ENCODE measurements at places on chromosomes 1 and 21. TPM values are rescaled to one million over a fixed set of nuclear protein-coding genes. Genes with fewer than 3 reads are reported as not detected.

- DNase-seq: no peak
Observed at GRCh38 chr1:193234530-193234929, 48.1 kb upstream of the B3GALT2 start.

DNA sequence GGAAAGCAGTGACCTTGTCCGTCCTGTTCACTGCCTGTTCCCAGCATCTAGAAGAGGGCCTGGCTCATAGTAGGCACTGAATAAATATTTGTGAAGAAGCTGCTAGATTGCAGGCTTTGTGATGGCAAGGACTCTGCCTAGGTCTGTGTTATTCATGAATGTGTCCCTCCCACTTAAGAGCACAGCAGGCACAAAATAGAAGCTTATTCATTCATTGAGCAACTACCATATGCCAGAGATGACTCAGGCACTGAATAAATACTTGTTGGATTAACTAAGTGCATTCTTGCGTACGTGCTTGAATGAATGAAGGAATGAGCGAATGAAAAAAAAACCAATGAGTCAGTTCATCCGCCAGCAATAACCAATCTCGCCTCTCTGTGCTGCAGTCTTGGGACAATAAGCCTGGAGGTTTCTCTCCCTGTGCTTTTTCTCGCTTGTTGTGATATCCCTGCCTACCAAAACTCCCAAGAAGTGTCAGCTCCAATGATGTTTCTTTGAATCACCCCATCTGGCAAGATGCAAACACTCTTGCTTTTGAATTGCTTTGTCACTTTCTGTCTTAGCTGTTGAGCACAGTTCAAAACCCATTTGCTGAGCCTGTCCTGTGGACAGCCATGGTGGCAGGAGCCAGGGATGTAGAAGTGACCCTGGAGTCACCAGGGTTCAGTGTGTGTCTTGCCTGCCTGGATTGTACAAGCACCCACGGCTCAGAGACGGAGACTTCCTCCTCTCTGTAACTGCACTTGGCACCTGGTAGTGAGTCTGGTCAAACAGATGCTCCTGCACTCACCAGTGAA is 143.9 kb downstream of the KAZN start:
- peak; percentile 98 for DNase-seq

DNA sequence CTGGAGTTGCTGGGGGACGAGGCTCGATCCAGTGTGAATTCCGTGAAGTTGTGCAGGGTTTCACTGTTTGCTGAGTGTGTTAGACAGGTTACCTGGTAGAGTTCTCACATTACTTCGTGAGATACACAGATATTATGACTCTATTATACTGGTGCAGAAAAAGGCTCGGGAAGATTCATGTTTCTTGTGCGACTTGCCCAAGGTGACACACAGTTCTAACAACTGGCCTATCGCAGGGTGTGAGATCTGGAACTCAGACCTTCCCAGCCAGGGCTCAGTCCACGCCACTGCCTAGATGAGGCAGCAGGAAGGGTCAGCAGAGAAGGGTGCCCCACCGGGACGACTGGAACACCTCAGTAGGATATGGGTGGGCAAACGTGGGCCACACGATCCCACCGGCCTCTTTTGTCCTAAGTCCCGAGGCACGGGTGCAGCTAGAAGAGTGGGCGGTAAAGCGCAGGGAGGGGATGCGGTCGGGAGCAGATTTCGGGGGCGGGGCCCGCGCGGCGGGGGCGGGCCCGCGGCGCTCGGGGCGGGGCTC is 296 bp upstream of the RNPEP start:
- DNase-seq: no peak

DNA sequence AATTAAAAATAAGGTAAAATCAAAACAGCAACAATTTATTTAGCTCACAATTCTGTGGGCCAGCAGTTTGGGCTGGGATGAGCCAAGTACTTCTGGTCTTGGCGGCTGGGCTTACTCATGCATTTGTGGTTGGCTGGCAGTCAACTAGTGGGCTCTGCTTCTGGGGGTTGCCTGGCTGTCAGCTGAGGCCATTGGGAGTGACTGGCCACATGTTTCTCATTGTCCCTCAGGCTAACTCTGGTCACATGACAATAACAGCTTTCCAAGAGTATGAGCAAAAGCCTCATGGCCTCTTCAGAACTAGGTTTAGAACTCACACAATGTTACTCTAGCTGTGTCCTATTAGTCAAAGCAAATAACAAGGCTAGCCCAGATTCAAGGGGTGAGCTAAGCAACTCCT is 15.6 kb upstream of the CHIA start:
- DNase-seq: peak; percentile 31

- no peak for DNase-seq
Observed at GRCh38 chr1:83770319-83770661, 228.6 kb downstream of the TTLL7 start.

DNA sequence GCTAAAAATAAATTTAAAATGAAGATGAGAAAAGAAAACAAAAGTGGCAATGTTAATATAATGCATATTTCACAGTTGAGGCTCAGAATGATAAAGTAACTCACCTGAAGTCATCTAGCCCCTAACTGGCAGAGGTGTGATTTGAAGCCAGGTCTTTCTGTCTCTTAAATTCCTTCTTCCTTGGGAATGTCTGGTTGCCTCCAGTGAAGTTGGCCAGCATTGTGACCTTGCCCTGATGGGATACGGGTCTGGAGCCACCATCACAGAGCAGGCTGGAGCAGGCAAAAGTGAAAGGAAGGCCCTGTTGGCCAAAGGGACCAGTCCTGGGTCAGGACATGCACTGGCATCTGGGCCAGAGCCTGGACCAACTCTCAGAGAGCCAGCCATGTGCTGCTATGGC is 111.7 kb downstream of the EPHB2 start:
- no peak for DNase-seq

GRCh38 chr1:3607703-3608065 is 3.6 kb downstream of the MEGF6 start:
- no peak for DNase-seq

- no peak for DNase-seq
Observed at GRCh38 chr1:116868385-116868784, 41.3 kb upstream of the PTGFRN start.

- DNase-seq: peak; percentile 28
Observed at GRCh38 chr1:167439301-167439988, 78.9 kb downstream of the CD247 start.

- DNase-seq: peak; percentile 32
Observed at GRCh38 chr1:183063349-183063748, 40.1 kb downstream of the LAMC1 start.

GRCh38 chr1:21930080-21930571 is 7.0 kb downstream of the HSPG2 start:
- DNase-seq: no peak

DNA sequence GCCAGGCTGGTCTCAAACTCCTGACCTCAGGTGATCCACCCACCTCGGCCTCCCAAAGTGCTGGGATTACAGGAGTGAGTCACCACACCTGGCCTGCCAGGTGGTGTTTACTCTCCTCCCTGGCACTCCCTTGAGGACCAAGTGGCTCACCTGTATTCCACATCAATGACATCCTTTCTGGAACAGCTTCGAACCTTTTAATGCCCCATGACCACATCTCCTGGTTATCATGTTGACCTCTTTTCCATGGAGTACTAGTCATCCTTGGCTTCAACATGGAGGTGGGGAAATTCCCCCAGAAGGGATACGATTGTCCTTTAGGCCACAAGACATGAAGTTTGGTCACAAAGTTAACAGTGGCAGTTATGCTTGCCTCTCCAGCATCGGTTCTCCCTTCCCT is 66.9 kb downstream of the CDC7 start:
- no peak for DNase-seq

DNA sequence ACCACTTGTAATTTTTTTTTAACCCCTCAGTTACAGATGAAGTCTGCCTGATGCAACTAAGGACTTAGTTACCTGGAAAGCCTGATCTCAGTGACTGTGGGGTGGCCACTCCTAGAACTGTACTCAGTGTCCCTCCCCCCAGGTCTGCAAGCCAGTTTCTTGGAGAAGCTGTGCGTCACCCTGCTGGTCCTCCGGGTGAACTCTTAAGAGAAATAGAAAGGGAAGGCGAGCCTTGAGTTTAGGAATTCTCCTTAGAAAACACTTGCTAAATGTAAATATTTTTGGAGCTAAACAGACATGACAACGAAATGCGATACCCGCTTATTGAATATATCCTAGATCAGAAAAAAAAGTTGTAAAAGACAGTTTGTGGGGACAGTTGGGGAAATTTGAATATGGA is 730 bp downstream of the SLC16A4 start:
- DNase-seq: peak; percentile 89

DNA sequence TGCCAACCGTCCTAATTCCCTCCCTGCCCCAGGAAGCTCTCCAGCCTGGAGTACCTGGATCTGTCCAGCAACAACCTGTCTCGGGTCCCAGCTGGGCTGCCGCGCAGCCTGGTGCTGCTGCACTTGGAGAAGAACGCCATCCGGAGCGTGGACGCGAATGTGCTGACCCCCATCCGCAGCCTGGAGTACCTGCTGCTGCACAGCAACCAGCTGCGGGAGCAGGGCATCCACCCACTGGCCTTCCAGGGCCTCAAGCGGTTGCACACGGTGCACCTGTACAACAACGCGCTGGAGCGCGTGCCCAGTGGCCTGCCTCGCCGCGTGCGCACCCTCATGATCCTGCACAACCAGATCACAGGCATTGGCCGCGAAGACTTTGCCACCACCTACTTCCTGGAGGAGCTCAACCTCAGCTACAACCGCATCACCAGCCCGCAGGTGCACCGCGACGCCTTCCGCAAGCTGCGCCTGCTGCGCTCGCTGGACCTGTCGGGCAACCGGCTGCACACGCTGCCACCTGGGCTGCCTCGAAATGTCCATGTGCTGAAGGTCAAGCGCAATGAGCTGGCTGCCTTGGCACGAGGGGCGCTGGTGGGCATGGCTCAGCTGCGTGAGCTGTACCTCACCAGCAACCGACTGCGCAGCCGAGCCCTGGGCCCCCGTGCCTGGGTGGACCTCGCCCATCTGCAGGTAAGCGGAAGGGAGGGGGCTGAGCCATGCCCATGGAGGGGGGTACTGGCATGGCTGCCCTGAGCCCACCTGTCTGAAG is 16.5 kb downstream of the PODN start:
- DNase-seq: no peak

- no peak for DNase-seq
Observed at GRCh38 chr1:248155927-248156326, 11.0 kb downstream of the OR2M5 start.

DNA sequence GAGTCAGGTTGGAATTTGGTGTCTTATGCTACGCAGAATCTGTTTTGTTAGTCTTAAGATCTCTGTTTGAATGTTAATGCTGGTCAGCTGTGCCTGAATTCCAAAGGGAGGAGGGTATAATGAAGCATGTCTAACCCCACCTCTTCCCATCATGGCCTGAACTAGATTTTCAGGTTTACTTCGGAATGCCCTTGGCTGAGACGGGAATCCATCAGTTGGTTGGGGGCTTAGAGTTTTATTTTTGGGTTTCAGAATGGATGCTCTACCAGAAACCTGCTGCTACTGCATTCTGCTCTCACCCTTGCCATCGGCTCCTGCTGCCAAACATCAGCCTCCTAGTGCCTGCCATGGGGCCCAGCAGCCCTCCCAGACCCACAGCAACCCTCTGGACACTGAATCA is 24.1 kb upstream of the ETV3 start:
- DNase-seq: no peak

DNA sequence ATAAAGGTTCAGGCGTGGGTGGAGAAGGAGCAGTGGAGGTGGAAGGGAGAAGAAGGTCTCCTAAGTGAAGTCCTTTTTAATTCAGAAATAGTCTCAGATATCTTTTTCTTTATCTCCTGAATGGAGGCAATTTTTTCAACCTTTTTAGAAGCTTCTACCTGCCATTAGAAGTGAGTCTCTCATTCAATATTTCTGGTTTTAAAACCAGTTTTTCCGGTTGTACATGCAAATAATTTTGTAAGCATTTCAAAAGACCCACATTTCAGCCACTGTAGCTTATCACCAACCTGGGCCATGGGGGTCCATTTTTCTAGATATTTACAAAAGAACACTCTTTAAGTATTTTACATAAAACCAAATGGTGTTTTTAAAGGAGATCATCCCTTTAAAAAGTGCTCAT is 1280.2 kb downstream of the NCAM2 start:
- no peak for DNase-seq

DNA sequence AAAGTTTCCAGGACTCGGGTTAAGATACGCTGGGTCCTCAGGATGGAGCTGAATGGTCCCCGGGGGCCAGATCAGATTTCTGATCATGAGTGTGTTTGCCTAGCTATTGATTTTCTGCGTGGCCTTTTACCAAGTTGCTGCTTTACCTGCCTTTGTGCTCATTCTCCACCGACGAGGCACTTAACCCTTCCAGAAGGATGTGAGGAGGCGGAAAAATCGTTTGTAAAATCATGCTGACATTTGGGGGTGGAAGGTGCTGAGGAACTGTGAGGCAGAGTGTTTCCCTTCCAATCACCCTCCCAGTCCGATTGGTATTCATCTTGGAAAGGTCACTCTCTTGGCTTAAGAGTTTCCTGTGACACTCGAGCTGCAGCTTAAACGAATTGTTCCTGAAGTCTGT is 337.1 kb upstream of the KAZN start:
- no peak for DNase-seq

BCL2L15 gene
- under 0.01 TPM for total RNA-seq

GUCA2B gene
- not detected for total RNA-seq

SPRR2E gene
- total RNA-seq: not detected

SELL gene
- not detected for total RNA-seq

KIF17 gene
- total RNA-seq: 4.5 TPM

BMP8B gene
- total RNA-seq: not detected

CNR2 gene
- not detected for total RNA-seq

GART gene
- 73.8 TPM for total RNA-seq

COL24A1 gene
- total RNA-seq: 2.5 TPM

SUSD4 gene
- total RNA-seq: 2.7 TPM

All from IMR-90 (cell line).